Muscle of leg (tissue), 16 donors: ENCODE measurements at places on chromosomes 7 and 10.

DNA sequence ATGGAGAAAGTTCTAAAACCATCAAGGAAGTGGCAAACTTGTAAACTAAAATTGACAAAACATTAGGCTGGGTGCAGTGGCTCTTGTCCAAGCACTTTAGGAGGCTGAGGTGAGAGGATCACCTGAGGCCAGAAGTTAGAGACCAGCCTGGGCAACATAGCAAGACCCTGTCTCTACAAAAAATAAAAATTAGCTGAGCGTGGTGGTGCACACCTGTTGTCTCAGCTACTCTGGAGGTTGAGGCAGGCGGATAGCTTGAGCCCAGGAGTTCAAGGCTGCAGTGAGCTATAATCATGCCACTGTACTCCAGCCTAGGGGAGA, 29.4 kb upstream of the HNRNPH3 start:
- DNase-seq, result no peak

GRCh38 chr7:155863721-155864151, 51.5 kb upstream of the SHH start:
- DNase-seq, result no peak

- no peak for DNase-seq
These were observed 621.8 kb upstream of the FZD8 start for GRCh38 chr10:36263871-36264270.

GRCh38 chr10:72746426-72747363, 54.8 kb downstream of the MCU start:
- no peak for DNase-seq

DNA sequence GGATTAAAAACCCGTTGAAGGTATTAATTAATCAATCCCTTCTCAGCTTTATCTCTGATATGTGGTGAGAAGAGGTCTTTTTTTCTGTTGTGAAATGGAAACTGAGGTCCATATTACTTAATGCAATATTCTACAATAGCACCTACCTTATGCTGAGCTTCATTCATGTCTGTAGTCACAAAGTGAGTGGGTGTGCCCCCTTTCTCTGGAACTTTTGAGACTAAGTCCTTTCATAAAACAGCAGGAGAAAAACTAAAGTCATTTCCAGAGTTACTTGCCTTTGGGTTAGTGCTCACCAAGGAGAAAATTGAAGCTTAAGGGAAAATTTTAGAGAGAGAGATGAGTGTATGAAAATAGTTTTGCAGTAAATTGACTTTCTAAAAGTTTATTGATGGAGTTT, 61.2 kb downstream of the EXOC4 start:
- DNase-seq, result no peak
